Caki2 (cell line): ENCODE measurements at places on chromosomes 12 and 14. TPM values are rescaled to one million over a fixed set of nuclear protein-coding genes. Genes with fewer than 3 reads are reported as not detected.

KLHL33 gene
- not detected in 2 replicates for total RNA-seq

OR6C2 gene
- not detected in 2 replicates for total RNA-seq

AKT1 gene
- total RNA-seq = 126 and 177 TPM in 2 replicates

GPR65 gene
- not detected in 2 replicates for total RNA-seq

NANOG gene
- total RNA-seq = not detected in 2 replicates

TAS2R43 gene
- not detected in 2 replicates for total RNA-seq

TTC7B gene
- total RNA-seq = 14.6 and 16.2 TPM in 2 replicates

TAS2R46 gene
- total RNA-seq = not detected in 2 replicates

KRT78 gene
- not detected in 2 replicates for total RNA-seq

PRPH gene
- total RNA-seq = 7.8 TPM in 1 of 2 replicates, not detected in the other

OR4N2 gene
- total RNA-seq = not detected in 2 replicates

BORCS5 gene
- total RNA-seq = 1.9 and 2.8 TPM in 2 replicates

LRR1 gene
- total RNA-seq = 26.7 and 30.1 TPM in 2 replicates

CELA1 gene
- total RNA-seq = not detected in 2 replicates

JAG2 gene
- 1.1 and 5.0 TPM in 2 replicates for total RNA-seq

B3GNT4 gene
- 1.4 and 5.4 TPM in 2 replicates for total RNA-seq

PITPNM2 gene
- 4.7 and 8.0 TPM in 2 replicates for total RNA-seq

C12orf54 gene
- not detected in 2 replicates for total RNA-seq

SYCP3 gene
- total RNA-seq = not detected in 2 replicates

TEX52 gene
- total RNA-seq = not detected in 2 replicates

LGR5 gene
- not detected in 2 replicates for total RNA-seq

CEBPE gene
- not detected in 2 replicates for total RNA-seq

CIROP gene
- total RNA-seq = not detected in 2 replicates

TMEM233 gene
- not detected in 2 replicates for total RNA-seq

MIP gene
- not detected in 2 replicates for total RNA-seq

PLEK2 gene
- total RNA-seq = 7.3 and 12.0 TPM in 2 replicates

LRRIQ1 gene
- total RNA-seq = 3.2 and 29.0 TPM in 2 replicates

CCDC184 gene
- total RNA-seq = not detected in 2 replicates

TPH2 gene
- total RNA-seq = not detected in 2 replicates

GZMB gene
- not detected in 2 replicates for total RNA-seq

YBX3 gene
- total RNA-seq = 259 and 280 TPM in 2 replicates

DAO gene
- not detected in 2 replicates for total RNA-seq
